ENCODE measurements at places on chromosomes 12 and 14. TPM values are rescaled to one million over a fixed set of nuclear protein-coding genes. Genes with fewer than 3 reads are reported as not detected.

Gene LRP1-AS
- not detected for total RNA-seq

Gene AMIGO2
- total RNA-seq = 27.1 TPM

Gene SPX
- 2.4 TPM for total RNA-seq

Gene TMTC1
- 20.5 TPM for total RNA-seq

Gene SERPINA5
- total RNA-seq = 4.1 TPM

Gene ZDHHC17
- total RNA-seq = 48.5 TPM

DNA sequence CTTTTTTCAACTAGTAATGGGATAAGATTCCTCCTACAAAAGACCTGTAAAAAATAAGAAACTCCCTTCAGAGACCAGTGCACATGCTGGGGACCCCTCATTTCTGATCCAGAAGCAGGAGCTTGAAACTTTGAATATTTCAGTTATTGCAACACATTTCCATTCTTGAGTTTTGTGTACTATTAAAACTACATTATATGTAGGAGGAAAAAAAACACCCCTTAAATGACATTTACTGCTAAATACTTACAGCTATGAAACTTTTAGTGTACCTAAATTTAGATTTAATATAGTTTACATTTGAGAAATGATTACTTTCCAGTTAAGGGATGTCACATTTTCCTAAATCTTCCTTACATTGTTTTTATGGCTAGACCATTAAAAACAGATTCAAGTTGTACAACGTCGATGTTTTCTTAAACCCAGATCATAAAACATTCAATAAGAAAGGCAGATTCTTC, 4.1 kb downstream of the LRIG3 start:
- H3K27me3 ChIP-seq = no peaks in the 10 kb centered on the region
- peak overlapping the region; percentile 96 for H3K27ac ChIP-seq
- no peak for DNase-seq
- peaks cover 8% of the 10 kb centered on the region for H3K4me1 ChIP-seq
- peak overlapping the region; percentile 5 for H3K4me3 ChIP-seq

DNA sequence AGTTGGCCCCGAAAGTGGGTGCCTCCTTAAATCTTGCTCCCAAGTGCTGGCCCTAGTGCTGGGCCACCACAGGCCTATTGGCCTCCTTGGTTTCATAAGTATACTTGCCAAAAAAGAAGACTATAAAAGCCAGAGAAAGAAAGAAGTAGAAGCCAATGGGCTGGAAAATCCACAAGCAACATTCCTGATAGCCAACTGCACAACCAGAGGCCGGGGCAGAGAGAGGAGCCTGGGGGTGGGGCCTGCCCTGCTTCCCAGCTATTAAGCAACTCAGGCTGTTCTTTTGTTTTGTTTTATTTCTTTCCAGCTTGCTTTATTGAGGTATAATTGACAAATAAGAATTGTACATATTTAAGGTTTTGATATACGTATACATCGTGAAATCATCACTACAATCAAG, 177.2 kb upstream of the NTF3 start:
- DNase-seq = no peak
- no peaks in the 10 kb centered on the region for H3K27me3 ChIP-seq
- H3K4me3 ChIP-seq = no peak overlapping the region
- no peak overlapping the region for H3K27ac ChIP-seq
- no peaks in the 10 kb centered on the region for H3K4me1 ChIP-seq

DNA sequence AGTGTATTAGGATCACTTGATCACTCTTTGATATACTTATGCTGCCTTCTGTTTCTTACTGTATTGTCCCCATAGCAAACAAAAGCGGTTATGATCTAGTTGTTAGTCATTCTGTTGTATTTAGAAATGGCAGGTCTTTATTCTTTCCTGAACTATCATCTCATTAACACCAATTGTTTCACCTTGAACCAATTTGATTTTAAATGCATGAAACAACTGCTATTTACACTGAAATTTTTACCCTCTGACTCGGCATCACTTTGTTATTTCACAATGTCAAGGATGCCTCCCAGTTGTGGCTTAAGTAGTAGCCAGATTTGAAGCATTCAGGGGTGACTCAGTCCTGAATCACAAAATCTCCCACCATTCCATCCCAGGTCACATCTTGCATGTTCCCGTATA, 303.5 kb downstream of the EGLN3 start:
- no peaks in the 10 kb centered on the region for H3K4me1 ChIP-seq
- no peaks in the 10 kb centered on the region for H3K27me3 ChIP-seq
- no peak for DNase-seq
- H3K36me3 ChIP-seq = no peaks in the 10 kb centered on the region
- no peak overlapping the region for H3K4me3 ChIP-seq

- no peaks in the 10 kb centered on the region for H3K4me1 ChIP-seq
- H3K27me3 ChIP-seq = no peaks in the 10 kb centered on the region
- no peak for DNase-seq
- H3K4me3 ChIP-seq = no peak overlapping the region
Measured at GRCh38 chr14:100334904-100335303, 11.8 kb downstream of the SLC25A47 start.

GRCh38 chr14:70573050-70573449, 27.4 kb downstream of the MED6 start:
- H3K27me3 ChIP-seq = no peaks in the 10 kb centered on the region
- no peaks in the 10 kb centered on the region for H3K36me3 ChIP-seq
- no peak for DNase-seq

DNA sequence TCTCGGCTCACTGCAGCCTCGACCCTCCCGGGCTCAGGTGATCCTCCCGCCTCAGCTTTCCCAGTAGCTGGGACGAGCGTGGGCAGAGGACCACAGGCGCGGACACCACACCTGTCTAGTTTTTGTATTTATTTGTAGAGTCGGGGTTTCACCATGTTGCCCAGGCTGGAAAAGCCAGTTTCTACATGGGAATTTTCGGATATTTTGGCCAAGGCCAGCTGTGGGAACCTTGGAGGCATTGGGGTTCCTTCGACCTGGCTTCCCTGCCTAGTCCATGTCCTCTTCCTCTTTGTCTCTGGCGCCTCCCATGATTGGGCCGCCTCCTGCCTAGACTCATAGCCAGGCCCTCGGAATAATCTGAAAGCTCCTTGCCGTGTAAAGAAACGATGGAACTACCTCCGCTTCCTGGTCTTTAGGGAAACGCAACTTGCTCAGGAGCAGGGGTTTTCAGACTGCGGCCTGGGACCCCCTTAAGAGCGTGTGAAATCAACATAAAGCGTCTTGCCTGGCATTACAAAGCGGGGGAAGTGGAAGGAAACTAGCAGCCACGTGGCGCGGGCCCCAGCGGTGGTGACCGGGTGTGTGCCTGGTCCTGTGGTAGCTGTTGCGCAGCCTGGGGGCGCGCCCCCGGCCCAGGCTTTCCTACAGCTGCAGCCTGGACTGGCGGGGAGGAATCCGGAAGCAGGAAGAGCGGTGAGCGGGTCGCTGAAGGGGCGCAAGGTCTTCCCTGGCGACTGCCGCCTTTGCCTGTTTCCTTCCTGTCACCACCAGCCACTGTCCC, 1.4 kb upstream of the HSP90AA1 start:
- H3K4me1 ChIP-seq = peaks cover 17% of the 10 kb centered on the region
- peak; percentile 46 for DNase-seq

DNA sequence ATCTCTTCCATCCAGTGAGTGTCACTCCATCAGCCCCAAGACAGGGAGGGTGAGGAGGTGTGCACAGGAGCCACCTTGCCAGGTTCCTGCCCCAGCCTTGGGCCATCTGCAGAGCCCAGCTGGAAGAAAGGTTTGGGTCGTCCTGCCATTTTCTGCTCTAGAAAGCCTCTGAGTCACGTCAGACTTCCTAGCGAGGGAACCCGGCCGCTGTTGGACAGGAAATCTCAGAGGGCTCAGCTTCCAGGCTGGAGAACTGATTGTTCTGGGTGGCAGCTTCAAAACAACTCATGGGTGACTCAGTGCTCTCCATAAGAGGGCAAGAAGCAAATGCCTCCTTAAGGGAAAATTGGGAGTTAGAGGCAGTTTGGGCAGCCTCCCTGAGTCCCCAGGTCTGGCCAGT, 16.6 kb downstream of the HIP1R start:
- no peak overlapping the region for H3K4me3 ChIP-seq
- H3K4me1 ChIP-seq = no peaks in the 10 kb centered on the region
- peak overlapping the region; percentile 53 for H3K27ac ChIP-seq
- no peaks in the 10 kb centered on the region for H3K36me3 ChIP-seq
- no peaks in the 10 kb centered on the region for H3K27me3 ChIP-seq

DNA sequence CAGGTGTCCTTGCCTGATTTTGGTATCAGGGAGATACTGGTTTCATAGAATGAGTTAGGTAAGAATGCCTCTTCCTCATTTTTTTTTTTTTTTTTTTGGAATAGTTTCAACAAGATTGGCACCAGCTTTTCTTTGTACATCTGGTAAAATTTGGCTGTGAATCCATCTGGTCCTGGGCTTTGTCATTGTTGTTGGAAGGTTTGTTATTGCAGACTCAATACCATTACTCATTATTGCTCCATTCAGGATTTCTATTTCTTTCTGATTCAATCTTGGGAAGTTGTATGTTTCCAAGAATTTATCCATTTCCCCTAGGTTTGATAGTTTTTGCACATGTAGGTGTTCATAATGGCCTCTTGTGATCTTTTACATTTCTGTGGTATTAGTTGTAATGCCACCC, 126.0 kb upstream of the KITLG start:
- no peaks in the 10 kb centered on the region for H3K4me1 ChIP-seq
- no peak overlapping the region for H3K27ac ChIP-seq
- DNase-seq = no peak
- H3K27me3 ChIP-seq = no peaks in the 10 kb centered on the region
- H3K4me3 ChIP-seq = no peak overlapping the region

DNA sequence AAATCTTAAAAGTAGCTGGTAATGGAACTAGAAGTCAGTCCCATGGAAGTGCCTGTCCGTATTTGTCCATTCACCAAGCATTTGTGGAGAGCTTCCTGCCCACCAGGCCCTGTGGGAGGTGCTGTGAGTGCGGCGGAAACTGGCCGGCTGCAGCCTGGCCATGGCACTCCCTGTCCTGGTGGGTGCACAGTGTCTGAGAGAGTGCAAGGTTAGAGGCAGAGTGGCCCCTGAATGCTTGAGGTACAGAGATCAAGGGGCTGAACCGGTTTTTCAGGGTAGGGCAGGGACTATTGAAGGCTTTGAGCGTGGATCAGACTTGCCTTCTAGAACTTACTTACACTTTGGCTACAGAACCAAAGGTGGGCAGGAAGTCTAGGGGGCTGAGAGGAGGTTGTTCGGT, 92.9 kb downstream of the ESR2 start:
- no peak for DNase-seq
- no peak overlapping the region for H3K27ac ChIP-seq
- no peaks in the 10 kb centered on the region for H3K4me1 ChIP-seq
- no peak overlapping the region for H3K4me3 ChIP-seq
- H3K27me3 ChIP-seq = no peaks in the 10 kb centered on the region
- no peaks in the 10 kb centered on the region for H3K36me3 ChIP-seq

Data from uterus (tissue), 4 donors.